ENCODE measurements at places on chromosomes 16 and 17.

DNA sequence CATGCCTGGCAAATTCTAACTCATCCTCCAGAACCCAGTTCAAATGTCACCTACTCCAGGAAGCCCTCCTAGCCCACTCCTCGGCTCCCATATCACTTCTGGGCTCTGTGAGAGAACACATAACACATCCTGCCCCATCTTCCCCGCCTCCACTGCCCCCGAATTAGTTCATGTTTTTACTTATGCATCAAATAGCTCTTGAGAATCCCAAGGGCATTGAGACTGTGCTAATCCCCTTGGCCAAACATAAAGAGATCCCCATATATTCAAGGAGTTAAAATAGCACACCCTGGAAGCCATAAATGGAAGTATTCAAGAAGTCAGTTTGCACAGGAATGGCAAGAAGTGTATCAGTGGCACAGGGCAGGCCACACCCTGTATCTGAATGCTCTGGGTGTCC is 2.0 kb upstream of the CREBBP start:
- DNase-seq, result no peak

GRCh38 chr16:88510091-88510994 is 57.3 kb downstream of the ZFPM1 start:
- no peak for DNase-seq

DNA sequence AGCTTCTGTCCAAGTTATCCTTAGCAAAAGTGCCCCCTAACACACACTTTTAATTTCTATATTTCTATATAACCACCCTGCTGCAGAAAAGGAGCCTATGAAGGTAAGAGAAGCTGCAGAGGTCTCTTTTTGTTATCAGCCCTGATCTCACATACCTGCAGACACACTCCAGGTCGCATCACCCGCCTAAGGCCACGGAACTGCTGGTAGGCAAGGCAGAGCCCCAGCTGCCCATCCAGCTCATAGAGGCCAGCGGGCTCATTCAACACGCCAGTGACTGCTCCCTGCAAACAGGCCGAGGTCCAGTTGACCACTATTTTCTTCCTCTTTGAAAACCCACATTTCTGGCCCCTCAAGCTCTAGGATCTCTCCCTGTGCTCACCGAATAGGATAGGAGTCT is 12.2 kb downstream of the CTC1 start:
- no peak for DNase-seq

GRCh38 chr17:42894283-42895184 is 6.1 kb upstream of the G6PC1 start:
- DNase-seq, result no peak

DNA sequence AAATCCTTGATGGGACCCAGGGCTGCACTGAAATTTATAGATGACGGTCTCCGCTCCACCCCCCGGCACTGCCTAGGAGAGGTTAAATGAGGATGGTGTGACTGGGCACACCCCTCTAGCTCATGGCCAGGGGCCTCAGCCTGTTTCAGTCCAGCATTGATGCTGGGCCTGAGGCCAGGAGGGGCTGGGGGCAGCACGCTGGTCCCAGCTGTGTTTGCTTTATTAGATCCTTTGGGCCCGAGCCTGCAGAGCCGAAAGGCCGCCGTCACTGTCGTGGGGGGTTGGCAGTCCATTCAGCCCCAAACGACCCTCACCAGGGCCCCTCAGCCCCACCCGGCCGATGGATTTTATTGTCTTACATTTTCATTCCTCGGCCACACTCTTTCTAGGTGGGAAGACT is 10.8 kb upstream of the DOK4 start:
- DNase-seq, result no peak

DNA sequence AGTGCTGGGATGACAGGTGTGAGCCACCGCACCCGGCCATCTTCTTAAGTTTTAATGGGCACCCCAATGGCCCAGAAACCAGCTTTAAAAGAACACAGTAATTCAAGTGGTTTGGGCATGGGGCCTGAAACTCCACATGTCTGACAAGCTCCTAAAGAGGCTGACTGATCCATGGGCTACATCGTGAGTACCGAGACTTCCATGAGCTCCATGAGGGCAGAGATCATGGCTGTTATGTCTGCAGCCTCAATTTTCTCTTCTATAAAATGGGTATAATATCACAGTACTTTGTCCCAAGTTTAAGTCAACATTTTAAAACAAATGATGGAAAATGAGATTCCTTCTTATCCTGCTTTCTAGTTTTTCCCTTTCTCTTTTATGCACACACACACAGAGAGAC is 397.6 kb upstream of the MAF start:
- DNase-seq, result no peak

DNA sequence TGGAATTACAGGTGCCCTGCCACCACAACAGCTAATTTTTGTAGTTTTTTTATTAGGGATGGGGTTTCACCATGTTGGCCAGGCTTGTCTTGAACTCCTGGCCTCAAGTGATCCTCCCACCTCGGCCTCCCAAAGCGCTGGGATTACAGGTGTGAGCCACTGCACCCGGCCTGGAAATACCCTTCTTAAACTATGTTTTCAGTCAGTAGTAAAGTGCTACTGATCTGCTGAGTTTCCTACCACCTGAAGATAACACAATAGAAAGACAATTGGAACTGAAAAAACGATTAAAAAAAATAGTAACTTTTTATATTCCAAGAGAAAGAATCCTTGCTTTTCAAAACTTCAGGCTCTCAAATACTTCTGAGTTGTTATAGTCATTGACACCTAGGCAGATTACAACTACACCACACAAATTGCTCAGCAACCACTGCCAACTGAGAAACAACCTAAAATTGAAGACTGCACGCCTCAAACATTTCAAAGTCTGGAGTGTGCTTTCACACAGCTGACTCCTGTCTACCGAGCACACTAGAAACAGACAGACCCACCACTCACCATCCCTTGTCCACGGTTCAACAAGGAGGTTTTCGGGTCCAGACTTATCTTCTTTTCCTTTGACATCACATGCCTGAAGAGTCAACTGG is 40.9 kb downstream of the ZZEF1 start:
- no peak for DNase-seq

DNA sequence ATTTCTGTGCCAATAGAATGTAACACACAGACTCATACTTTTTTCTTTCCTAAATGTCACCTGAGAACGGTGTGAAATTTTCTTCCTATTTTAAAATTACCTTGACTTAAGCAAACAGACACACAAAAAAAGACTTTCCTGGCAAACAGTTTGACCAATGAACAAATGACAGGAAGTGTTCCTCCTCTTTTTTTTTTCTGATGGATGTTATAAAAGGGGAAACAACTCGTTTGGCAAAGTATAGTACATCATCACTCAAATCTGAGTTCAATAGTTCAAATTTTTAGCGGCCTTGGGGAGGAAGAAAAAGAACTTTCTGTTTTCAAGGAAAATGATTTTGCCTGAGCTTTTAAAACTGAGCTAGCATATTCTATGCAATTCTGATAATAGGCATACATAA is 19.8 kb downstream of the HS3ST3A1 start:
- peak; percentile 42 for DNase-seq

GRCh38 chr16:84497418-84498222 is 6.8 kb downstream of the MEAK7 start:
- DNase-seq, result no peak

All from RPMI7951 (cell line).